HT1080 (cell line): ENCODE measurements at places on chromosomes 5 and 9. TPM values are rescaled to one million over a fixed set of nuclear protein-coding genes. Genes with fewer than 3 reads are reported as not detected.

GRCh38 chr9:115944166-115944948 is 209.2 kb upstream of the PAPPA start:
- peak; percentile 59 for DNase-seq

Gene SSNA1
- total RNA-seq, result 101 and 138 TPM in 2 replicates

GRCh38 chr5:1481266-1481958 is 36.2 kb upstream of the SLC6A3 start:
- no peak for DNase-seq

Gene APC
- 21.4 and 28.9 TPM in 2 replicates for total RNA-seq

DNA sequence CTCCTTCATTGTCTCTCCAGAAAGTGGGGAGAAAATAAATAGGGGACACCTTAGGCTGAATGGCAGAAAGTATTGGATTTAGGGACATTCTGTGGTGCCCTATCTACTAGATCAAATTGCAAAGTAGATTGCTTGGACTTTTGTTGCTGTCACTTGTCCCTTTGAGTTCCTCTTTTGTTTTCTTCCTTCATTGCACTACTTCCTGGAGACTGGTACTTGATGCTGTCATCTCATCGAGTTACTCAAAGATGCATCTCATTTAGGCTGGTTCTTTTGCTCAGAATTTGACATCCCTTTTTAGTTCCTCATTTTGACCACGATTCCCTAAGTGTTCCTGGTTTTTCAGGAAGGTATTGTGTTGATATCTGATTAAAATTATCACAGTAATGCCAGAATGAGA is 137.6 kb downstream of the ADGRV1 start:
- DNase-seq, result no peak

Gene C5orf46
- 0.84 and 3.3 TPM in 2 replicates for total RNA-seq

Gene PCDHGB7
- total RNA-seq, result 0.47 and 0.53 TPM in 2 replicates

Gene SLC6A18
- not detected in 2 replicates for total RNA-seq

- peak; percentile 61 for DNase-seq
These were observed 1.5 kb upstream of the MRPS30 start for GRCh38 chr5:44807269-44807668.

GRCh38 chr5:113062869-113063508 is 86.4 kb downstream of the DCP2 start:
- no peak for DNase-seq

Gene SLC34A1
- 0.10 and 0.34 TPM in 2 replicates for total RNA-seq

Gene CYLC2
- total RNA-seq, result not detected in 2 replicates

DNA sequence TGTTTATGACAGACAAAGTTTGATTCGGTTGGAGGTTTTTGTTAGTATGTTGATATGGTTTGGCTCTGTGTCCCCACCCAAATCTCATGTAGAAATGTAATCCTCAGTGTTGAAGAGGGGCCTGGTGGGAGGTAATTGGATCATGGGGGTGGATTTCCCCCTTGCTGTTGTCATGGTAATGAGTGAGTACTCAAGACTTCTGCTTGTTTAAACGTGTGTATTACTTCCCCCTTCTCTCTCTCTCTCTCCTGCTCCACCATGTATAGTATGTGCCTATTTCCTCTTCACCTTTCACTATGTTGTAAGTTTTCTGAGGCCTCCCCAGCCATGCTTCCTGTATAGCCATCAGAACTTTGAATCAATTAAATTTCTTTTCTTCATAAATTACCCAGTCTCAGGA is 415.1 kb downstream of the HCN1 start:
- no peak for DNase-seq

GRCh38 chr5:80978772-80979317 is 18.7 kb downstream of the RASGRF2 start:
- no peak for DNase-seq

DNA sequence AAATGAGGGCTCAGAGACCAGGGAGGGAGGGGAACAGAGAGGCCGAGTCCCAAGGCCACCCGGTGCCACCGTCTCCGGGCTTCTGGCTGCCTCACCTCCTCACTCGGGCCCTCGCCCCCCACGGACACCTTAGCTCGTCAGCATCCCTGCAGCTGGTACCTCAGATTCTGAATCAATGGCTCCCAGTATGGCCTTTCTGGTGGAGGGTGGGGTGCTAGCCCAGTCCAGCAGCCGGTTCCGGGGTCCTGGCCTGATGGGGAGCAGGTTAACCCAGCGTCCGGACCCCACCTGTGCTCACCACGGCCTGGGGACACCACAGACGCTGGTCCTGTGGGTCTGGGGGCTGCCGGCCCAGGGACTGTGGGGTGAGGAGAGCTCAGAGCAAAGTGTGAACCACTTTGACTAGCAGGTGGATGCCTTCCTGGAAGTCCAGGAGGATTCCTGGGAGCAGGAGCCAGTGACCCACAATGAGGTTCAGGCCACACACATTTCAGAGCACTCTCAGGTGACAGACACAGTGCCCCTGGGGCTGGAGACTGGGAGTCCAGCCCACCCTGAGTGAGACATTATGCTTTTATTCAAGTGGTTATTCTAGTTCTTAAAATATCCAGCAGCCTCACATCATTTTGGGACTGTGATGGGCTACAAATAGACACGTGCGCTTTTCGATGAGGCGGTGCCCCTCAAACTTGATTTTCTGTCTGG is 53.3 kb downstream of the AHRR start:
- no peak for DNase-seq

Gene AMBP
- total RNA-seq, result 0.30 and 0.47 TPM in 2 replicates

- peak; percentile 15 for DNase-seq
These were observed 6.4 kb upstream of the JMY start for GRCh38 chr5:79229357-79230174.

Gene SCAMP1
- 17.5 and 29.6 TPM in 2 replicates for total RNA-seq

Gene CCL21
- not detected in 2 replicates for total RNA-seq

DNA sequence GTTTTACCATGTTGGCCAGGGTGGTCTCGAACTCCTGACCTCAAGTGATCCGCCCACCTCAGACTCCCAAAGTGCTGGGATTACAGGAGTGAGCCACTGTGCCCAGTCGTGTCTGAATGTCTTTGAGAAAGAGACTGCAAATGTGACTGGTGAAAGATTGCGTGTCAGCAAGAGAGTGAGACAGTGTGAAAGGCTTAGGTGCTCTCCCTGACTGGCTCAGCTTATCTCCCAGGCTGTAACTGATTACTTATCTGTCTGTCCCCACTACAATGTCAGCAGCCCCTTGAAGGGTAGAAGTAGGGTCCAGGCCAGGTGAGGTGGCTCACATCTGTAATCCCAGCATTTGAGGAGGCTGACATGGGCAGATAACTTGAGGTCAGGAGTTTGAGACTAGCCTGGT is 3.4 kb upstream of the FGFR4 start:
- DNase-seq, result no peak

GRCh38 chr5:181259974-181260719 is 796 bp downstream of the TRIM52 start:
- DNase-seq, result no peak

GRCh38 chr5:159210210-159210661 is 883 bp upstream of the RNF145 start:
- peak; percentile 13 for DNase-seq

GRCh38 chr5:178519155-178519554 is 71.0 kb downstream of the COL23A1 start:
- no peak for DNase-seq

GRCh38 chr5:42043400-42043799 is 118.3 kb downstream of the FBXO4 start:
- no peak for DNase-seq

GRCh38 chr9:76441551-76442322 is 17.2 kb upstream of the GCNT1 start:
- peak; percentile 65 for DNase-seq

DNA sequence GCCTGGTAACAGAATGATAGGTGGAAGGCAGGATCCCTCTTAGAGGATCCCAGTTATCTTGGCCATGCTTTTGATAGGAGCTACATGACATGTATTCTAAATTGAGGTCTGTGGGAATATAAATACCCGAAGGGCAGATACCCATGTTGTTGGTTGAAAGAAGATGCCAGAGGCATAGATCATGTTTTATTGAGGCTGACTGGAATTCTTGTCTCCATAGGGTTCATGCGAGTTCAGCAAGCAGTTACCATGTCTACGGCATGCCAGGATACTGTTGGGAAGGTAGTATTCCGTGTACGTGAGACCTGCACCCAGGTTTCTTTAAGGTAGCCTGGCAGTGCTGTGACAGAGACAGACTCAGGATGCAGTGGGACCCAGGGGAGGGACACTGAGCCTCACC is 230.7 kb downstream of the NR3C1 start:
- DNase-seq, result no peak

Gene ZSWIM6
- total RNA-seq, result 5.2 and 6.8 TPM in 2 replicates

- DNase-seq, result no peak
These were observed 159.8 kb downstream of the SPATA31D1 start for GRCh38 chr9:82148426-82148810.

Gene FYB1
- not detected in 2 replicates for total RNA-seq

Gene CAVIN4
- total RNA-seq, result 0.45 and 0.80 TPM in 2 replicates

GRCh38 chr9:614431-614830 is 227.1 kb upstream of the DMRT1 start:
- DNase-seq, result peak; percentile 15

Gene PLAC8L1
- total RNA-seq, result not detected in 2 replicates

DNA sequence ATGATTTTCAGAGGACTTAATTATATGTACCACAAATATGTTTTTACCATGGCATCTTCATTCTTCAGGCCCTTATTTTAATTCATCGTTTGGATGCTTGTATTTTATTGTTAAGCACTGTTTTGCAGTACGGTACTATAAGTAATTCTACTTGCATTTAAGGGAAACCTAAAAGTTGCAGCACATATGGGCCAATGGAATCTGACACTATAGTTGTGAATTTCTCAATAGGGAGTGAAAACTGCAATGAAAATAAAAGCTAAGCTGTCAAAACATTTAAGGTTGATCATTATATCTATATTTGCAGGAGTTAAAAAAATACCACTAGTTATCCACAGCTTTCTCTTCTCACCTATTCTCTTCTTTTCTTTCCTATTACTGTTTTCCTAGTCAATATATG is 1071.8 kb downstream of the MAT2B start:
- DNase-seq, result no peak

DNA sequence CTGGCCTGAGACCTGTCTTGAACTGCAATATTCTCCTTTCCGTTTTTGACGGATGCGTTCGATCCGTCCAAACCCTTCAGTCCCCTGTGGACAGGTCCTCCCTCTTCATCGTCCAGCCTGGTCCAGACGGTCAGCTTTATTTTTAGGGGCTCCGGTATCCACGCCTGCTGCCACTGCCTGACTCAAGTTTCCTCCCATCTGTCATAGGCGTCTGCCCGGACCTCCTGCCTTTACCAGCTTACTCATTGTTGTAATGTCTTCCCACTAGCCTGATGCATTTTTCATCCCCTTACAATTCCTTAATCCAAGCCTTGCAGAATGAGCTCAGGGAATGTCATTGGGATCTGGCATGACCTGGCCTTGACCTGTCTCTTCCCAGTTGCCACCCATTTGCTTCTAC is 145.8 kb downstream of the TENT4A start:
- no peak for DNase-seq

DNA sequence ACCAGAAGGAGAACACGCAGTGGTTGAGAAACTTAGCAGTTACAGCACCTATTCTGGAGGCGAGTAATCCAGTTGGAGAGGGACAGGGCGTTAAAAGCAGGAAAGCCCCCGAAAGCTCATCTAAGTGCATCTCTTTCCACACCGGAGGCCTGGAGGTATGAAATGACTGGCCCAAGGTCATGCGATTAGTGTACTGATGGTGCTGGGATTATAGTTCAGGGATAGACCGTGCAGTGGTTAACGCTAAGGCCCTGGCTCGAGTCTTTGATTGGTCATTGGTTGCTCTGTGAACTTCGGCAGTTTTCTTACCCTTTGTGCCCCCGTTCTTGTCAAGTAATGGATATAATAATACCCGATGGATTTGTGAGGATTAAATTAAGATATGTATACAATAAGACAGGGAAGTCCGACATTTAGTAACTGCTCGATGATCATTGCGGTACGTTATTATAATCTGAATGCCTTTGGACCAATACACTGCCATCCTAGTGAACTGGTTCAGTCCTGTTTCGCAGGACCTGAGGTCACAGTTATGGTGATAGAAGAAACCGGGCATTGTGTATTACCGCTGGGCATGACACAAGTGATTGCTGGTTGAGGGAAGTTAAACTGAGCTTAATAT is 960 bp downstream of the CANX start:
- peak; percentile 29 for DNase-seq

Gene FGD3
- 0.06 TPM in 1 of 2 replicates, not detected in the other for total RNA-seq

GRCh38 chr5:52620315-52620714 is 167.4 kb upstream of the ITGA1 start:
- no peak for DNase-seq

Gene CANX
- 346 and 364 TPM in 2 replicates for total RNA-seq

DNA sequence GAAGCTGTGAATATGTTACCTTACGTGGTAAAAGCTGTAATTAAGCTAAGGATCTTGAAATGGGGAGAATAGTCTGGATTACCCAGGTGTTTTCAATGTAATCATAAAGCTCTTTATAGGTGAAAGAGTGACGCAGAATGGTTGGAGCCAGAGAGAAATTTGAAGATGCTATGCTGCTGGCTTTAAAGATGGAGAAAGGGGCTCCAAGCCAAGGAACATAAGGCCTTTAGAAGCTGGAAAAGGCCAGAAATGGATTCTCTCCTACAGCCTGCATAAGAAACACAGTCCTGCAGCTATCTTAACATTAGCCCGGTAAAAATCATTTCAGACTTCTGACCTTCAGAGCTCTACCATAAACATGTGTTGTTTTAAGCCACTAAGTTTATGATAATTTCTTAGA is 243.3 kb upstream of the VLDLR start:
- no peak for DNase-seq

Gene HAPLN1
- not detected in 2 replicates for total RNA-seq

DNA sequence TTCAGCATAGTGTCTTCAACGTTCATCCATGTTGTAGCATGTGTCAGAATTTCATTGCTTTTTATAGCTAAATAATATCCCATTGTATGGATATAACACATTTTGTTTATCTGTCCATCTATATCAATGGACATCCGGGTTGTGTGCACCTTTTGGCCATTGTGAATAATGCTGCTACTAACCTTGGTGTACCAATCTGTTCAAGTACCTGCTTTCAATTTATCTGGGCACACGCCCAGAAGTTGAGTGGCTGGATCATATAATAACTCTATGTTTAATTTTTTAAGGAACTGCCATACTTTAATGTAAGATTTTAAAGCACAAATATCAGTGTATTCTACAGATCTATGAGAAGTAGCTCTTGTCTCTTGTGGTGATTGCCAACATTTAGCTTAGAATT is 43.5 kb downstream of the SCAI start:
- DNase-seq, result no peak

- DNase-seq, result no peak
These were observed 4.8 kb downstream of the ADAMTSL1 start for GRCh38 chr9:18478501-18479361.

DNA sequence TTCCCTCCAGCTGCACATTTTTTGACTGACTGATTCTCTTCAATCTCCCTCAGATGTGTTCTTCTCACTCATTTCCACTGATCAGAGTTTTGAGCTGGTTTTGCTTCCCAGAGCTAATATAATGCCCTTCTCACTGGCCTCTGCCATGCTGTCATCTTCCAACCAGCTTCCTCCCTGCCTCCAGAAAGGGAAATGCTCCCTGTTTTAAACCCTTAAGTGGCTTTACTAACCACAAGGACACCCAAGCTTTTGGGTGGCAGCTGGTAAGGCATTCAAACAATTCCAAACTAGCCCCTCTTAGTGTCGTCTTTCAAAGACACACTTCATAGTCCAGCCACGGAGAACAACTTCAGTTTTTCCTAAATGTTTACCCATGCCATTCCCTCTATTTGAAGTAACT is 172.5 kb downstream of the CRB2 start:
- no peak for DNase-seq
